Activated naive CD4-positive, alpha-beta T cell treated with anti-CD3 and anti-CD28 coated beads for 36 hours (primary cell): ENCODE measurements at places on chromosomes 2 and 18. TPM values are rescaled to one million over a fixed set of nuclear protein-coding genes. Genes with fewer than 3 reads are reported as not detected.
A peak's percentile ranks its signal among the peaks of the same experiment; 100 is the strongest.

DCTN1 gene
- 54.0 TPM for total RNA-seq

YPEL5 gene
- 33.3 TPM for total RNA-seq

GRCh38 chr18:37330173-37330572 is 235.4 kb downstream of the CELF4 start:
- no peak for DNase-seq

ZNF804A gene
- not detected for total RNA-seq

GPR17 gene
- total RNA-seq: not detected

DNA sequence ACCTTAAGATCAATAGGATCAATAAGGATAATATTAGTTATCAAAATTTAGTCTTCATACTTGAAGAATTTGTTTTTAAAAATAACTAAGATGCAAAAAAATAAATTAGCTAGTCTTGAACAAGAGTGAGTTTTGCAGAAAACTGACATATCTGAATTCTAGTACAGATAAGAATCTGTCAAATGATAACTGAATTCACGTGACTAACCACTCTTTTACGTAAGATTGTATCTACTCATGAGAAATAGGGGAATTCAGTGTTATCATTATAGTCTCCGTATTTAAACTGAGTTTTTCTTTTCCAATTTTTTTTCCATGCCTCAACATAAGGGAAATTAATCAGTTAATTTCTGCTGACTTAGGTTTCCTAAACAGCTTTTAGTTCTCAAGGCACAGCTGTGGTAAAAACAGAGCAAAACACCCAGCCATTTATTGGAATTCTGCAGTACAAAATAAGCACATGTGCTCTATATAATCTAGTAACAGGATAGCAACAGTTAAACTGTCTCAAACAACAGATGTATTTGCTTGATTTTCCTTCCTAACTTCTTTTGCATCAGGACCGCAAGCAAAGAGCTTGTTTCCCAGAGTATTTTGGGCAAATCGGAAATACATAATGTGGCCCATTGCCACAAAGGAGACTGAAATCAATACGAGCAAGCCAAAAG is 19.1 kb downstream of the SLC40A1 start:
- DNase-seq: no peak

- no peak for DNase-seq
Observed at GRCh38 chr2:1701020-1701419, 43.3 kb downstream of the PXDN start.

MROH2A gene
- not detected for total RNA-seq

- peak; percentile 40 for DNase-seq
Observed at GRCh38 chr2:43777306-43777926, 3.6 kb downstream of the DYNC2LI1 start.

GRCh38 chr2:232142049-232142448 is 180.5 kb downstream of the DIS3L2 start:
- peak; percentile 65 for DNase-seq

DNA sequence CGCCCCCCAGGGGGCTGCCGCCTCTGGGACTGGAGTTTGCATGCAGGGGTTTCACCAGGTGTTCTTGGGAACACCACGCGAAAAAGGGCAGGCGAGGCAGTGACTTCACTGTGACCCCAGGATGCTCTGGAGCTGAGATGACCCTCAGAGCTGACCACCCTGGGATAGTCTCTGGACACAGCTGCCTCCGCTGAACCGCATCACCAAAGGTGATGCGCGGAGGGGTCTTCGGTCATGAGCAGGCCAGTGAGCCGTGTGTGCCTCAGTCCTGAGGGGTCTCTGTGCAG is 17.5 kb downstream of the GPR35 start:
- no peak for DNase-seq

- DNase-seq: no peak
Observed at GRCh38 chr18:69770238-69770637, 177.4 kb downstream of the CD226 start.

ABCG5 gene
- total RNA-seq: not detected

DNA sequence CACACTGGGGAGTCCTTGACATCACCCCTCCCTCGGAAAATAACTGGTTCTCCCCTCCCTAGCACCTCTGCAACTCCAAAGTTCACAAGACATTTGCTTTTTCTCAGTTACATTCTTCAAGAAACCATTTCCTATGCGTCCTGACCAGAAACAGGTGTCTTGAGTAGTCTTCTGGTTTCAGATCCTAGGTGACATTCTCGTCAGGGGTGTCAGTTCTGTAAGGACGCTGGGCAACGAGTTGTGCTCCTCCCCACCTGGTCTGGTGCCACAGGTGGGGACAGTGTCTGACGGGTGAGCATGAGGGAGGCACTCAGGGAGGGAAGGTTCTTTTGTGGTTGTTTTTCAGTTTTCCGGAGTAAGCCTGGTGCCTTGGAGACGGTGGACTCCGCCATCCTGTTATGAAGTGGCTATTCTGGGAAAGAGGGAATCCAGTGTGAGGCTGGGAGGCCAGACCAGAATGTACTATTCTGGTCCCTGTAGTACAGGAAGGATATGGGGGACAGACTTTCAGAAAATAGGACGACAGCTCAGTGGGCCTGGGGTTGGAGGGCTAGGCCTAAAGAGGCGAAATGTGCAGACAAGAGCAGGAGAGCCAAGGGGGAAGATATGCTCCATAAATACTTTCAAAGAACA is 50.6 kb downstream of the EPAS1 start:
- DNase-seq: no peak
